SIG-M5 (cell line): ENCODE measurements at places on chromosomes 4 and X.

- DNase-seq: no peak
Observed at GRCh38 chrX:115018040-115018647, 728 bp upstream of the IL13RA2 start.

DNA sequence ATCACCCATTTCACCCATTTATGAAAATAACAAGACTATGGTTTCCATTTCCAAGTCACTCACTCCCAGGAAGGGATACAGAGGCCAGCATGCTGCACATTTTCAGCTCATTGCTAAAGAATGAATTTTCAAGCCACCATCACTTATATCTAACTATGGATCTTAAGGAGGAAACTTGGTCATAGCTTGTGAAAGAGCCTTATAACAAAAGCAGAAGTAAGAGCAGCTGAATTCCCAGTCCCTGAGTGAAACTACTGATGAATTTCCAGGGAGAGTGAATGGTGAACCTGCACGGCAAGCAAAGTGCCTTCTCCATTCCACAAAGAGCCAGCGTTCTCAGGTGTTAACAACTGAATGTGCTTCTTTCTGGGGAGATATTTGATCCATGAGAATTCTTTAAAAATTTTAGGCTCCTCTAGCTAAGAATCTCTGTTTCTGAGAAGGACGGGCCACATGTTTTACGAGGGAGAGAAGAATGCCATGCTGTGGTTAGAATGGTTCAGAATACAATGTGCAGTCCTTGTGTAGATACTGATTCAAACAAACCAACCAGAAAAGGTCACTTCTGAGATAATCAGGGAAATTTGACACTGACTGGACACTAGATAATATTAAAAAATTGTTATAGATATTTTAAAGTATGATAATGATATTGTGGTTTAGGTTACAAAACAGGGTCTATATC, 24.0 kb downstream of the BTC start:
- no peak for DNase-seq

- no peak for DNase-seq
Observed at GRCh38 chrX:113136836-113137235, 296.2 kb upstream of the AMOT start.

- DNase-seq: no peak
Observed at GRCh38 chr4:168972596-168972995, 37.5 kb downstream of the CBR4 start.

DNA sequence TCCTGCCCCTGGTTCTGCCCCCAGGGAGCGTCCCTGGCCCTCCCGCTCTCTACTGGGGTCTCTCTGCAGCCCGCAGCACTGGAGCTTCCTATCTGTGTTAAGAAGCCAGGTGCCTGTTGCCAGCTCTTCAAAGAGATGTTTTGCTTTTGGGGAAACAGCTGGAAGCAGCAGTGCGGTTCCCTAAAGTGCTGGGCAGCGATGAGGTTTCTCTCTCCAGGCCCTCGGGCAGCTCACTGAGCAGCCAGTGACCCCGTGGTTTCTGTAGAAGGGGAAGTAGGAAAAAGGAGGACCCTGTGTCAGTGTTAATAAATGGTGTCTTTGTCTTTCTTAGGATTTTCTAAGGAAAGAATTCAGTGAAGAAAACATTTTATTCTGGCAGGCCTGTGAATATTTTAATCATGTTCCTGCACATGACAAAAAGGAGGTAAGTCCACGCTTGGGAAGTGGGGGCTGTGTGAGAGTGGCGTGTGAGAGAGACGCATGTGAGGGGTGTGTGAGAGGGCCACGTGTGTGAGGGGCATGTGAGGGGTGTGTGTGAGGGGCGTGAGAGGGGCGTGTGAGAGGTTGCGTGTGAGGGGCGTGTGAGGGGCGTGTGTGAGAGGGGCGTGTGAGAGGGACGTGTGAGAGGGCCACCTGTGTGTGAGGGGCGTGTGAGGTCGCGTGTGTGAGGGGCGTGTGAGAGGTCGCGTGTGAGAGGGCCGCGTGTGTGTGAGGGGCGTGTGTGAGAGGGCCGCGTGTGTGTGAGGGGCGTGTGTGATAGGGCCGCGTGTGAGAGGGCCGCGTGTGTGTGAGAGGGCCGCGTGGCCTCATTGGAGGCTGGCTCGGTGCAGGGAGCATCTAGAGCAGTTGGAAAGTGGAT, 27.1 kb upstream of the HGFAC start:
- DNase-seq: no peak

DNA sequence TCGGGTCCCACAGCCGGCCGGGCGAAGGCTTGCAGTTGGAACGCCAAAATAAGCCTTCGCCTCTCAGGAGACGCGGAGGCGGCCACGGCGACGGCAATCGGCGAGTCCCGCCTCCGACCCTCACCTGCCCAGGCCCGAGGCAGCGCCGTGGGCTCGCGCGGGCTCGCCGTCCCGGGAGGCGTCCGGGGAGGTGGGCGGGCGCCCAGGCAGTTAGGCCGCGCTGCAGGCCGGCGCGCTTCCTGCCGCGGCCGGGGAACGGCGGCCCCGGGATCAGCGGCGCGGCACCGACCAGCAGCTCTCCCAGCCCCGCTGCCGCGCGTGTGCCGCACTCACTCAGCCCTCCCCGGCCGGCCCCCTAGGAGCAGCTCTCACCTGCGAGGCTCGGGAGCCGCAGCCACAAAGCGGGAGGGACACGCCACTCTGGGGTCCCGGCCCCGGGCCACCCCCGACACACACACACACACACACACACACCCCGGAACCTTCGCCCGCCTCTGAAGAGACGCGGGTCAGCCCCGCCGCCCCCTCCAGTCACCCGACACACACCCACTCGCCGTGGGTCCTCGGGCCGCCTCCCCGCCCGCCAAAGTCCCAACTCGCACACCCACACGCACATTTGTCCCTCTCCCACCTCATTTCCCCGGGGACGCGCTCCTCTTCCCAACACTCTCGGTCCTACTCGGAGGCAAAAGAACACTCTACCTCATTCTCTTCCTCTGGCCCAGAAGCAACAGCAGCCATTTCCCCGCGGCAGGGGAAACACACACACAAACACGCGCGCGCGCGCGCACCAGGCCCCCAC, at the start of gene CNOT6L:
CNOT6L (minus strand) TSS at position 767 of the 802 bp plus-strand sequence; CDS start at position 707, 60 bp downstream.
- DNase-seq: no peak

DNA sequence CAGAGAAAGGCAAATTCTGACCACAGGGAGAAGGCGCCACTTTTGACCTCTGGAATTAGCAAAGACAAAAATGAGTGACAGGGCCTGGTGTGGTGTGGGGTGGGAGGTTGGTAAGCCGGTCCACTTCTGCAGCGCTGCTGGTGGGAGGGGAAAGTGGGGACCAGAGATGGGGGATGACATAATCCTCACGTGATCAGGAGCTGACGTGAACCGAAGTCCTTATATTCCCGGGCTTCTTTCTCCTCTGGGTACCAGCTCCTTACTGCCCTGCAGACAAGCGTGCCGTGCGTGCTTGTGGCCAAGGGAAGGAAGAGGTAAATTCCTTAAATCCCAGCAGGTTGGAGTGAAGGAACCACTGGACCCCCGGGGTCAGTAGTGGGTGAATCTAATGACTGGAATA, at the start of gene TCEAL7:
TCEAL7 (plus strand) TSS at position 249 of the 400 bp plus-strand sequence. CDS start 1,165 bp downstream, outside the sequence.
- DNase-seq: no peak

DNA sequence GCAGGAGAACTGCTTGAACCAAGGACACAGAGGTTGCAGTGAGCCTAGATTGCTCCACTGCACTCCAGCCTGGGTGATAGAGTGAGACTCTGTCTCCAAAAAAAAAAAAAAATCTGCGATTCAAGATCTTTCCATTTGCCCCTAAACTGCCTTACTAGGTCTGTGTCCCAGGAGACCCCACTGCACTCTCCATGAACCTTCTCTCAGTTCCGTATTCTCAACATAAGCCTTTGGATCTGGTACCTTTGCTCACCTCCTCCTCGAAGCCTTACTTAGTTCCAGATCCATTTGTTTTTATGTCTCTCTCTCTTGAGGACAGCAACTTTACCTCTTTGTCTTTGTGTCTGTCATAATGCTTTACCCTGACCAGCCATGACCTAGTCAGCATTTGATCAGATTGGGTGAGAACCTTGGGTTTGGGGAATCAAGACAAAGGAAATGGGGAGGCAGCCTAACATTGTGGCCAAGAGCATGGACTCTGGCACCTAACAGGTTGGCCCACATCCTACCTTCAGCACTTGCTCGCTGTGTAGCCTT, 33.7 kb downstream of the BST1 start:
- no peak for DNase-seq

DNA sequence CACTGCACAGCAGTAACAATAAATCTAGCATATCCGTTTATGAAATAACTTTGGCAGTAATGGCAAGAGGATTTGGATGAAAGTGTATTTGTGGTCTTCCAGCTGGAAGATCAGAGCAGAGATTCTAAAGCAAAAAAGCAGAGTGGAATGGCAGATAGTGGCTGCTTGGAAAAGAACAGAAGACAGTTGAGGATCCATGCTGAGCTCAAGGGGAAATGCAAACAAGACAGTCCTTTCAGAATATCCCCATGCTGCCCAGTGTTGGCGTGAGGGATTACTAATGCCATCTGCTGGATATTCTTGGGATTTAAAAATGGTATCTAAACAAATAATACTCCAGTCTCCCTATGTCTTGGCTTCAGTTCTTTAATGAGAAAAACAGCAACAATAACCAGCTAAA, 629.1 kb upstream of the ATOH1 start:
- no peak for DNase-seq

DNA sequence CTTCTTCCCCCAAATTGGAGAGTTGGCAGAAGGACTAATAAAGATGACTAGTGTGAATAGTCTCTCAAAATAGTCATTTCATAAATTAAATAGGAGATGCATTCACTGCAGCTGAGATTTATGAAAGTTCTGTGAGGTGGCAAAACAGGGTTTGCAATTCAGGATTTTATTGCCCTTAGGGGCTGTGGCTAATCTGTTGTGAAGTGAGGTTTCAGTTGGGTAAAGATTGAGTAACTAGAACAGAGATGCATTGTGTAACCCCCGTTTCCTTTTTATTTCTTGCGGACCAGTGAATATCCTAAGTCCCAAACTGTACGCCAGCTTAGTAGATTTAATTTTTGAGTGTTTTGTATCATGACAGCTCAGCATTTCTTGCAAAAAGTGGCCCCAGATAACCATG, 16.2 kb upstream of the SCRG1 start:
- peak; percentile 29 for DNase-seq

DNA sequence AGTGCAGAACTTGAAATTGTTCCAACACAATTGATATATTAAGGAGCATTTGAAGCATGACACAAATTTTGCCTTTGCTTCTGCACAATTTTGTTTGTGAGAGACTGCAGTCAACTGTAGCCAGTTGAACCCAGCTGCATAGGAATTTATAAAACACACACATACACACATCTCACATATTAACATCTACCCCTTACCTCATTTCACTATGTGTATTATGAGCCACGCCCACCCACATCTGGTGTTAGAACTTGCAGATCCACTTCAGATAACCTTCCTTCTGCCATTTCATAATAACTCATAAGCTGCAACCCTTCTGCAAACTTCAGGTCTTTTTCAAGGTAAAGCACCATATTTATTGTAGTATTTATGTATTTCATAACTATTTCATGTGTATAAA, 188.1 kb upstream of the WDFY3 start:
- no peak for DNase-seq

GRCh38 chrX:71420686-71421085, 54.5 kb downstream of the TAF1 start:
- no peak for DNase-seq

- no peak for DNase-seq
Observed at GRCh38 chr4:23828779-23829178, 61.1 kb downstream of the PPARGC1A start.

- no peak for DNase-seq
Observed at GRCh38 chrX:43188296-43188695, 410.3 kb upstream of the PPP1R2C start.

DNA sequence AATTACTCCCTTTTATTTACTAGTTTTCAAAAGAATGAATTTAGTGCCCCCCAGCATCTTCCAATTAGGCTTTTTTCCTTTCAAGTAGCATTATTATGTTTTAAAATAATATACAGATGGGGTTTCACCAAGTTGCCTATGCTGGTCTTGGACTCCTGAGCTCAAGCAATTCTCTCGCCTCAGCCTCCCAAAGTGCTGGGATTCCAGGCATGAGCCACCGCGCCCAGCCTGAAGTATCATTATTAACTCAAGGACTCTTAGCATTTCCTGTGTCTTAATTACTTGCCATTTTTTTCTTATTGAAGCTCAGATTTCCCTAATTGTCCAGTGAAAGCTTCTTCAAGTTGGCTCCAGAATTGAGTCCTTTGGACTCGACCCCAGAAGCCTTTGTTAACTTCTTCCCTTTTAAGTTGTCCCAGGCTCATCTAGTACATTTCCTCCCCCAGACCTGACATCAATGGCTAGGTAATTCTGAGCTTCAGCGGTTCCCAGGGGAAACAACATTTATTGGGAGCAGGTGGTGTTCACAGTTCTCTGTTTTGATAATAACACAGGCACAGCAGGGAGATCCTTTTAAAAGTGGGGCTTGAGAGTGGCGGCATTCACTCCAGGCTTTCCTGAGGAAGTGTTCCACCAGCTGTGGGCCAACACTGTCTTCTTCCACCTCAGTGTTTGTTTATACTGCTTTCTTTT, 10.0 kb downstream of the SAT1 start:
- no peak for DNase-seq

DNA sequence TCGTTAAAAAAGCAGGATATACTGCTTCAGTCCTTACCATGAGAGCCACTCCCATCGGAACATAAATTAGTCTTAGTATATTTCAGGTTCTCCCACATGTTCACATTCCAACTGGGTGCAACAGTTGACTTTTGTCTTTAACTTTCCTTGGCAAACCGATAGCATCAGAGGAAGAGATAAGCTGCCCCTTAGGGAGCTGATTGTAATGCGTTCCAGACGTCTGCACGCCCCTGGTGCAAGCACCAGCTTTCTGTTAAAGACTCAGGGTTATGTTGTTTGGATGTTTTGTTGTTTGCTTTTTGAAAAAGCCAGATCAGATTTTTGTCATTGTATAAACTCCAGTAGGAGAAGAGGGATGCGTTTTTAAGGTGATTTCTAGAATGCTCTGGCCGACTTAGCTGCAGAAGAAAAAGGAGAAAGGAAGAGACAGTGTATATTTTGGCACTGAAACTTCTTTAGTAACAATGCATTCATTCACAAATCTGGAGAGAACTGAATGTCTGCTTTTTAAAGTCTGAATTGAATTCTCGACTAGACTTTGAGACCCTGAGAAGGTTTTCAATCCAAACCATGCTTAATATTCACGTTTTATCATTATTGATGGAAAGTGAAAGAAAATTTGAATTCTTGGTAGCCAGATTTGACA, 160.9 kb downstream of the CBR4 start:
- DNase-seq: no peak

GRCh38 chr4:81564025-81564424, 92.3 kb upstream of the RASGEF1B start:
- no peak for DNase-seq
